ENCODE measurements at places on chromosomes 5 and 9.

GRCh38 chr5:98936948-98937715 lies 8.3 kb upstream of the CHD1 start:
- DNase-seq: no peak

DNA sequence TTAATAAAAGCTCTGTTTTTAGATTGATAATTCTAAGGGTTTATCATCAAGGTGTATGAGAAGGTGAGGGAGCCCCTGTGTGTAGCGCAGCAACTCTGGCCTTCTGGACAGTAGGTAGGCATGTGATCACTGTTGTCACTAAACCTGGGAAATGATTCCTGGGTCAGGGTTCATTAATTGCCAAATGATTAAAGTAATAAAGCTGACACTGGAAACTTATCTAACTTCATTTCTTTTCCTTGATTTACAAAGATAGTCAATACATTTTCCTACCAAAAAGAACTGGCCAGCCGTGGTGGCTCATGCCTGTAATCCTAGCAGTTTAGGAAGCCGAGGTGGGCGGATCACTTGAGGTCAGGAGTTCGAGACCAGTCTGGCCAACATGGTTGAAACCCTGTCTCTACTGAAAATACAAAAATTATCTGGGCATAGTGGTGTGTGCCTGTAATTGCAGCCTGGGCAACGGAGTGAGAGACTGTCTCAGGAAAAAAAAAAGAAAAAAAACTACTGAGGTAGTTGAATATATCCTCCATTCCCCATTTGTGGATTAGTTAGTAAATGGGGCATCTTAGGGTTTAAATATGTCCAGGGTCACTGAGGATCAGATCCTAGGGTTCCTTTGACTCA lies 2.4 kb downstream of the EHMT1 start:
- no peak for DNase-seq

DNA sequence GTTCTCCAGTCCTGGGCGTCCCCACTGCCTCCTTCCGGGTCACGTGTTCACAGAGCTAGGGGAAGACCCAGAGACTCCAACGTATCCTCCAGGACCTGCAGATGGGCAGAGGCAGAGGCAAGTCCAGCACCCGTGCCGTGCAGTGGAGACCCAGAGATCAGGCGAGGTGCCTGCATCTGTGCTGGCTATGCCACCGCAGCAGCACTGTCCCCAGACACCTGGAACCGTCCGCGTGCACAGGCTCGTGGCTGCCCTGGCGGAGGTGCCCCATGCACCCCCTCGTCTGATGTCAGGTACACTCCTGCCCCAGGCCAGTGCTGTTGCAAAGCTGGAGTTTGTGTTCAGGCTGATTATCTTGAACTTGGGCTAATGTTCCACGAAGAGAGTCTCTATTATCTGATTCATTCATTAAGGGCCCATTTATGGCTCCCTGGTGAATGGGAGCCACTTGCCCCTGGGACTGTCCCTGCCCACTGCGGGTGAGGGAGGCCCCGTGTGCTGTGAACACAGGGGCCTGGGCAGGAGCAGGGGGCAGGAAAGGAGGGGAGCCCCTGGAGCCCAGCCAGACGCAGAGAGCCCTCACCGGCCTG lies 13.7 kb downstream of the IRX4 start:
- DNase-seq: no peak

DNA sequence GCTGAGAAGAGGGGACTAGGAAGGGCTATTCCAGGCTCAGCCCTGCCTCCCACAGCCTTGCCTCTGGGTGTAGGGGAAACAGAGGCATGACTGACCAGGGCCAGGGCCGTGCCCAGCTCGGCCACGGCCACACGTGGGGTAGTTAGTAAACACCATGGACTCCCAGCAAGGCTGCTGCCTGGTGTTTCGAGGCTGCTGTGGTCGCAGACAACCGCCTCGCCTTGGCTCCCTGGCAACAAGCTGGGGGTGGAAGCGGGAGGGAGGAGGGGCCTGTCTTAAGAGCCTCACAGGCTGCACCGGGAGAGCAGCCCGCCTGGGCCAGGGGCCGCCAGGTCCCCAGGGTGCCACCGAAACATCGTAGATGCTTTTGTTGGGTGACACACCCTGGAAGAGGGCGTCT lies 90.2 kb upstream of the CACNA1B start:
- DNase-seq: no peak

GRCh38 chr9:107749787-107750444 lies 260.3 kb upstream of the KLF4 start:
- DNase-seq: no peak

DNA sequence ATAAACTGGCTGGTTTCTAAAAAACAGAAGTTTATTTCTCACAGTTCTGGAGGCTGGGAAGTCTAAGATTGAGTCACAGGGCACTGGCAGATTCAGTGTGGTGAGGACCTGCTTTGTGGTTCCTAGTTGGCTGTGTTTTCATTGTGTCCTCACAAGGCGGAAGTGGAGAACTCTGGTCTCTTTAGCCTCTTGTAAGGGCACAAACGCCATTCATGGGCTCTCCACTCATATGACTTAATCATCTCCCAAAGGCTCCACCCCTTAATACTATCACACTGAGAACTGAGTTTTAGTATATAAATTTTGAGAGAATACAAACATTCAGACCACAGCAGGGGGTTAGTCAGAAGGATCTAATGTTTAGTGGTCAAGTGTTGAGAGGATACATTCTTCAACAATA lies 208.2 kb downstream of the SEC61B start:
- no peak for DNase-seq

DNA sequence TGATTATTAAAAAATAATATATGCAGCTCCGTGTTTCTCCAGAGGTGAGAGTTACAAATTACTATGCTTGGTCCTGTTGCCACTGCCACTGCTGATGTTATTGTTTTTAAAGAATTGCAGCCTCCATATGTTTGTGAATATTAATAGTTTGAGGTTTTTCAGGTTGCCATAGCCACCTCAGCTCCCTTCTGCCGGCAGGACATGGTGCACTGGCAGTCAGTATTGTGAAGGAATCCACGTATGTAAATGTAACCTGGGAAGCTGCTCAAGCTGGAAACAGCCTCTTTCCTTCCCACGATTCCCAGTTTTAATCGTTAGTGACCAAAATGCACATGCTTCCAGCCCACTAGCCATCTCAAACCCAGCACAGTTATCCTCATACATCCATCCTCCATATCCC lies 184.4 kb upstream of the CCNG1 start:
- no peak for DNase-seq

- DNase-seq: no peak
Observed at GRCh38 chr9:6133346-6134063, 82.1 kb upstream of the IL33 start.

DNA sequence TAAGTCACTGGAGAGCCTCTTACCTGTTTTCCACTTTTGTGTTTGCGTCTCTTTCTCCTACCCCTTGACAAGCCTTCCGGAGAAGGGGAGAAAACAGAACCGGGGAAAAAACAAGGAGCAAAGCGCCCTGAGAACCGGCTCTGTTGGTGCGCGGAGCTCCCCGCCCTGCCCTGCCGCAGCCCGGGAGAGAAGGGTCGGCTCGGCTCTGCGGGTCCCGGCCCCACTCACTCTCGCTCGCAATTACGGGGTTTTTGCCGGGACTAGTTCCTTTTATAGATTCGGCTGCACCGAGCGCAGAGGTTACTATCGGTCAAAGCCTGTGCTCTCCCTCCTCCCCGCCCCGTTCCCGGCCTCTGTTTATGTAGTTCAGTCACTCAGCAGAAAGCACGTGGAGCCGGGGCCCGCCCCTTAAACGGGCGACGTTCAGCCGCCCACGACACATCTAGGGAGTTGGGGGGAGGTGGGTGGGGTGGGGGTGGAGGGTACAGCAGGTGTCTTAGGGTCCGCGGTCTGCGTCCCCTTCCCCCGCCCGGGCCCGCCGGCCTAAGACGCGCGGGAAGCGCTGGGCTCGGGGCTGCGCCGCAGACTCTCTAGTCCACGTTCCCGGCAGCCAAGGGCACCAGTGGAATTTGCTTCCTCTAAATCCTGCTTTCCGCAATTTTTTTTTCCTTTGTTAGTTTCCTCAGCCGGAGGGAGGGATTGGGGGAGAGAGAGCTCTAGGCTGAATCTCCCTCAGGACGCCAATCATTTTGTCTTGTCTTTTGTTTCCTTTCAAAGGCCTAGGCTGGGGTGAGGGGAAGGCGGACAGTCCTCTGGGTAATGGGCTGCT lies at the start of gene ABCA1:
Gene ABCA1 (minus strand): TSS at position 244 of the 829 bp plus-strand sequence. CDS start 24,476 bp downstream, outside the sequence.
- peak; percentile 18 for DNase-seq

DNA sequence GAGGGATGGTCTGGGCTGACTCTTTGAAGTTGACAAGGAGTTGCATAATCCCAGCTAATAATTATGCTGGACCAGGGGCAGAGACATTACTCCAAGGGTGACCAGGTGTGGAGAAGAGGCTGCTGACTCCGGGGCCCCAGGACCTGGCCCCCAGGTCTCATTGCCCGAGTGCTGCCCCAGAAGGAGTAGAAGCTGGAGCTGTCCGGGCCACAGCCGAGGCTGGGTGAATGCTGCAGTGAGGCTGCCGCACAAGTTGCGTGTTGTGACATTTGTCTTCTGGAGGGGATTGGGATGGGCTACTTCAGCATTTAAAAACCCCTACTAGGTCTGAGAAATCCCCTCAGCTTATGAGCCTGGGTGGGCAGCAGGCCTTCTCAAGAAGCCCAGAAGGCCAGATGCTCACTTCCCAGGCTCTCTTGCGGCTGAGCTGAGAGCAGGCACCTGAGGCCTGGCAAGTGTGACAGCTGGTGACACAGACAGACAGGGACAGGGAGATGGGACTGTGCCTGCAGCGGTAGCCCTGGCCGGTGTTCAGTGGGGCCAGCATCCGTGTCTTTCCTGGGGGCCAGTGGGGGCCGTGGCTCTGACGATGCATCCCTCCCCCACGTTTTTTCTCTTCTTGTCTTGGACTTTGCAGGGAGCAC lies 122.8 kb downstream of the KCNIP1 start:
- DNase-seq: no peak

GRCh38 chr5:79318935-79319614 lies 83.1 kb downstream of the JMY start:
- DNase-seq: no peak
